ENCODE measurements at places on chromosomes 12 and 14.

DNA sequence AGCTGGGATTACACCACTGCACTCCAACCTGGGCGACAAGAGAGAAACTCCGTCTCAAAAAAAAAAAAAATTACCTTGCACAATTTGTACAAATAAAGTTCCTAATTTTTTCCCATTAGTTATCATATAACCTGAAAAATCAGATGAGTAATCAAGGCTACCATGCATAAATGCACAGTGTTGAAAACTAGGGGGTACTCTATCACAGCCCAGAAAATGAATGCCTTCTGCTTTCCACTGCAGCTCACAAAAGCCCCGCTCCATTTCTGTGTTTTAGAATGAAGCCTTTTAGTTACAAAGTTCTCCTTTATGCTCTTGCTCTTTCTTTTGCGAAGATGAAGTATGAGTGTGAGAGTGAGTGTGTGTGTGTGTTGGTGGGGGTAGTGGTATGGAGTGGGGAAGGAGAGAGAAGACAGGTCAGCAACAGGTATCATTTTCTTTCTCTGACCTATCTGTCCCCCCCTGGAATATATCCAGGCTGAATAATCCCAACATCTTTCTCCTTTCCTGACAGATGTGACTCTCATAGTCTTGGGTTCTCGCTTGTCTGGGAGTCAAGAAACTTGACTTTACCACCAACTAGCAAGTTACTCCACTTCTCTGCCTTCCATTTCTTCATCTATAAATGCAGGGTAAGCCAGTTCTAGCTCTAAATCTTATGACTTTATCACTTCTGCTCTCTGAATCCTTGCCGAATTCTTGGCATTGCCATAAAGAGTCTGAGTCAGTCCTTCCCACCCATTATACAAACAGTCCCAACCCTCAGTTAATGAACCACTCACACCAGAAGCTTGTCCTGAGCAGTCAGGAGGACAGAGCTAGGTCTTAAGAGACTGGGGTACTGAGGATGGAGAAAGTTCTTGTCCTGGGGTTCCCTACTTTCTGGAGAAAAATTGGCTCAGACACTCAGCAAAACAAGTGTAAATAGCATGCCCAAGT is 16.1 kb downstream of the BIN2 start:
- no peak for DNase-seq

GRCh38 chr12:20555771-20556170 is 139.4 kb upstream of the SLCO1C1 start:
- no peak for DNase-seq

- no peak for DNase-seq
Observed at GRCh38 chr14:28247491-28247890, 519.1 kb upstream of the FOXG1 start.

DNA sequence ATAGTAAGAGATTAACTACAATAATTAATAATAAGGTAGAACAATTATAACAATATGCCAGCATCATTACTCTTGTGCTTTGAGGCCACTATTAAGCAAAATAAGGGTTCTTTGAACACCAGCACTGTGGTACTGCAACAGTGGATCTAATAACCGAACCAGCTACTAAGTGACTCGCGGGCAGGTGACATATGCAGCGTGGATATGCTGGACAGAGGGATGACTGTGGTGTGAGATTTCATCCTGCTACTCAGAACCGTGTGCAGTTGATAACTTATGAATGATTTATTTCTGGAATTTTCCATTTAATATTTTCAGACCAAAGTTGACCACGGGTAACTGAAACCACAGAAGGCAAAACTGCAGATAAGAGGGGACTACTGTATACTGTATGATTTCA is 34.4 kb downstream of the BMAL2 start:
- no peak for DNase-seq

DNA sequence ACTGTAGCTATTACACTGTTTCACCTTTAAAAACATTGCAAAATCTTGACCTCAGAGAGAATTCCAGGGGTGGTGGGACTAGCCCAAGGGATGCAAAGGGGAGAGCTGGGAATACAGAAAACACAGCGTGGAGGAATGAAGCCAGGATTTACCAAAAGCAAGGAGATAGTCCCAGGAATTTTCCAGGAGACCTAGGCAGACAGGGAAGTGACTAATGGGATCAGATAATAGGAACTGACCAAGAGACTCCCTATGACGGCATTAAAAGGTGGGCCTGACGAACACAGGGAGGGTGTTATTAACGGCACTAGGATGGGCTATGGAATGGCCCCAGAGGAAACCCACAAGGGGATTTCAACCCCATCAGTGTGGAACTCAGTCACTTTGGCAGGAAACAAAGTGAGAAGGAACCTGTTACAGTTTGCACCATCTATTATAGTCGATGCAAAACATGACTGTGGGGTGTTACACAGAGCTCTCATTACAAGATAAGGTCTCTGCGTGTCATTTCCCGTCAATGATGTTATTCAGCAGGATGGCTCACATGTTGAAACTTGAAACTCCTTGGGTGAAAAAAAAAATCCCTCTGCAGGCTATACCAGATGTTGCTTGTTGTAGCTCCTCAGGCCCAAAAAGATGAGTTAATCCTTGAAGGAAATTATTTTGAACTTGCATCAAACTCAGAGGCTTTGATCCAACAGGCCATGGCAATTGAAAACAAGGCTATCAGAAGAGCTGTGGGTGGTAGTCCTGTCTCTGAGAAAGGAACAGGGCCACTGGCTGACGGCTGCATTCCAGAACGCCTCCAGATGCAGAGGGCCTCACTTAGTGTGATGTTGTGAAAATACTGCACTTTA is 58.7 kb downstream of the DRAM1 start:
- DNase-seq, result peak; percentile 29

DNA sequence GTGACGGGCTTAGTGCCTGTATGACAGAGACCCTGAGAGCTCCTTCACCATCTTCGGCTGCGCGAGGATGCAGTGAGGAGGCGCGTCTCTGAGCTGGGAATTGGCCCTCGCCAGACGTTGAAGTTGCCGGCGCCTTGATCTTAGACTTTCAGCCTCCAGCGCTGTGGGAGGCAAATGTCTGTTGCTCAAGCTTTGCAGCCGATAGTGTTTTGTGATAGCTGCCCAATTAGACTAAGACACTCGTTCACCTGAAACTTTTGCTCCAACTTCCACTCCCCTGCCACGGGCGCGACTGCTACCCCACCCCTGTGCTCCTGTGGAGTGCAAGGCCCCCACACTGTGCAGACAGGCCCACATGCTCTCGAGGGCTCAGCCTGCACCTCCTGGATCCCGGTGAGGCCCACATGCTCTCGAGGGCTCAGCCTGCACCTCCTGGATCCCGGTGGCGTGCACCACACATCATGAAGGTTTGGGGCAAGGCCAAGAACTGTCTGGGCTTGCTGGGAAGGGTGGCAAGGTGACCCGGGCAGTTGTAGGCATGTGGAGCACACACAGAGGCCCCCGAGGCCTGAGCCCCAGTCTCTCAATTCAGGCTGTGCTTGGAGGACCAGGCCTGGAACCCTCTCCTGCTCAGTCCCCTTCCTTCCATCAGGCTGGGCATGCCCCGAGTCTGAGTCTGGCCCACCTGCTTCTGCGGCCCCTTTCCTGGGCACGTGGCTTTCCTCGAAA is 324.6 kb downstream of the TMEM121 start:
- DNase-seq, result no peak

- no peak for DNase-seq
Observed at GRCh38 chr12:75750716-75751306, 239.4 kb upstream of the KRR1 start.

GRCh38 chr12:100279159-100279558 is 12.2 kb downstream of the SCYL2 start:
- DNase-seq, result no peak

- peak; percentile 31 for DNase-seq
Observed at GRCh38 chr14:57732463-57733285, 133.2 kb downstream of the SLC35F4 start.

DNA sequence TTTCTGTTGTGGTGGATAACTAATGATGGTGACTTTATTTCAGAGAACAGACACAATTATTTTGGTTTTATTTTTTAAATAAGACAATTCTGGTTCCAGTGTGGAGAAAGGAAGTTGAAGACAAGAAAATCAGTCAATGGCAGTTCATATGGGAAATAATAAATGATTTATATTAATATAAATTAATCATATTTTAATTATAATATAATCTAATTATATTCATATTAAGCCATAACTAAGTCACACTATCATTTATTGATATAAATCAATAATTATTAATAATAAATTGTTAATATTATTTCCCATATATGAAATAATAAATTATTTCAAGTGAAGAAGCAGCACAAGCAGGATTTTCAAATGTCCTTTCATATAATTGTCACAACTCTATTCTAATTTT is 2.8 kb downstream of the TOMM20L start:
- DNase-seq, result no peak

DNA sequence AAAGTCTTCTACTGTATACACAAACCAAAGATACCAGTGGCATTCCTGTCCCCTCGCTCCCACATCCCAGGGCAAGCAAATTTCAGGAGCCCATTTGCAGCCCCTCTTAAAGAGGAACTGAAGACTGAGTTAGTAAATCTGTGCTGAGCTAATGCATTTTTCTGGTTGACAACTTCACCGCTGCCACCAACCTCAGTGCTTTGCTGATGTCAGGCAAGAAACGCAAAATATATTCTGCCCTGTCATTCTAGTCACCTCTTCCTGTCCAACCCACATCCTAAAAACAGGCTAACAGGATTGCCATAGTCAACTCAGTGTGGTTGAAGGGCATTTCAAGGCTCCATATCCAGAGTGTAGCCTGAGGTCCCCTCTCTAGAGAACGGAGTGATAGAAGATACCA is 59.4 kb upstream of the FICD start:
- DNase-seq, result no peak

DNA sequence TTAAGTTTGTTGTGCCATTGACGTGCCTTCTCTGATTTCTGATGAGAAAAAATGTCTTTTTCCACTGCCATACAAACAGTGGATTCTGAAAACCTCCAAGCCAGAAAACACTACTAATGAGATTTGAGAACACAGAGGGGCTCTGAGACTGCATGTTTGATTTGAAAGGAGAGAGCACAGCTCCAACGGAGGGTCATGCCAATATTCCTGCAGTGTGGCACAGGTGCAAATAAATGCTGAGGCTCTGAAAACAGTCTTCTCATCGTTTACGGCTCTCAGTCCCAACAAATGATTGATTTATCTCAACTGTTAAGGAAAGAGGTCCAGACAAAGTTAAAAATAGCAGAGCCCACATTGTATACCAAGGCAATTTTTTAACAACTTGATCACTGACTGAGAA is 128.7 kb downstream of the KCNH5 start:
- DNase-seq, result no peak

DNA sequence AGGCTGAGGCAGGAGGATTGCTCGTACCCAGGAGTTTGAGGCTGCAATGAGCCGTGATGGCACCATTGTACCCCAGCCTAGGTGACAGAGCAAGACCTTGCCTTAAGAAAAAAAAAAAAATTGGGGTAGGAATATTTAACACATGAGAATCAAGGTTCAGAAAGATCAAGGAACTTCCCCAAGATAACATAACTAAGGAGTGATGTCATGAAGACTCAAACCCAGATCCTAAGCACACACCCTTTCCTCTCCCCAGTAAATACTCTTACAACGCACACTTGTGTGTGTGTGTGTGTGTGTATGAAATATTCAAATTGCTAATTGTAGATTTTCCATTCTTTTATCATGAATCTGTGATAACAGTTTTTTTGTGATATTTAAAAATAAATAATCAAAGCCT is 90.6 kb upstream of the NUDT4 start:
- DNase-seq, result no peak

DNA sequence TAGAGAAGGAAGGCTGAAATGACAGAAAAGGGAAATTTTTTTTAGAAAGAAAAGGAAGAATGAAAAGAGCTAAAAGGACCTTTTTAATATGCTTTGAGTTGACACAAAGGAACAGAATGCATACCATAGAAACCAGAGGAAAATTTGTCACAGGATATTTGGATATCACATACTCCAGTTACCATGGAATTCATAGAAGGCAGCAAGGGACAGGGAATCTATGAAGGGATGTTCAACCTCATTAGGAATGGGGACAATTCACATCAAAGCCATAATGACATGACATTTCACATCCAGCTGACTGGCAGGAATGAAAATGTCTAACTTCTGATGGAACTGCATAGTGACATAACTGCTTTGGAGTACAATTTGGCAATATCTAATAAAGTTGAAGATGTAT is 469.4 kb downstream of the CCER1 start:
- no peak for DNase-seq

GRCh38 chr14:20998674-20999366 is at the start of gene SLC39A2:
SLC39A2 (plus strand) TSS chr14:20999293; CDS start chr14:20999447, 154 bp downstream.
- no peak for DNase-seq

Measured in DMS 273 treated with DMSO at 0.1 percent for 48 hours (cell line).